ENCODE measurements at places on chromosomes 7 and 10.

DNA sequence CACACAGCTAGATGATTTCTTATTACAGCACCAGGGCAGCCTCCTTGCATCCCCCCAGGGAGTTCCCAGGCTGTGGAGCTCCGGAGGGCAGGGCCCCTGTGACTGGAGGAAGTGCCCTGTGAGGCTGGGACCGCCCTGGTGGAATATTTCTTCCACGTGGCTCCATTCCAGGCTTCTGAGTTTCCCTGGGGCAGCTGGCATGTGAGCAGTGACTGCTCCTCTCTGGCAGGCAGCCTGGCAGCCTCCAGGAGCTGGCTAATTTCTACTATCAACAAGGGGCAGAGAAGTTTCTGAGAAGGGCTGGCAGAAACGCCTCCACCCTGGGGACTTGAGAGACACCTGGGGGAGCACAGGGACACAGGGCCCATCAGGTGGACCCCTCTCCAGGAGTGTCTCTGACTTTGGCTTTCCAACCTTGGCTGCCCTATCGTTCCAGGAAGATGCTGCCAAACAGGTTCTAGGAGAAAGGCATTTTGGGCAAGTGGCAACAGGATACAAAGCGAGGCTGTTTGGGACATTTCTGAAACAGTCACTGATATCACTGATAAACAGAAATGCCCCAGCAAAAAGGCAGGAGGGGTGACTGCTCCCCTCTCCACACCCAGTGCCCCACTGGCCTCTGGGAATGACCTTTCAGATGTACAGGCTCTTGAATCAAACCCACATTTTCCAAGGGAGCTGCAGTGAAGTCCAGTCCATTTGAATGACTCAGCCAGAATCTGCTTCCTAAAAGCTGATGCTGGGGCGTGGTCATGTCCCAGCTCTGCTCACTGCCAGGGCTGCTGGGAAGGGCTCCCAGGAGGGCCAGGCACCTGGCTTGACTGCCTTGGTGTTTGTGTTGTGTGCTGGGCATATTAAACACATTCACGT lies 16.1 kb downstream of the MYOF start:
- DNase-seq: peak; percentile 98

- no peak for DNase-seq
Observed at GRCh38 chr10:84525120-84525806, 196.9 kb downstream of the CCSER2 start.

- no peak for DNase-seq
Observed at GRCh38 chr7:101884671-101885596, 67.5 kb downstream of the CUX1 start.

- peak; percentile 18 for DNase-seq
Observed at GRCh38 chr7:79211724-79212123, 241.7 kb downstream of the MAGI2 start.

DNA sequence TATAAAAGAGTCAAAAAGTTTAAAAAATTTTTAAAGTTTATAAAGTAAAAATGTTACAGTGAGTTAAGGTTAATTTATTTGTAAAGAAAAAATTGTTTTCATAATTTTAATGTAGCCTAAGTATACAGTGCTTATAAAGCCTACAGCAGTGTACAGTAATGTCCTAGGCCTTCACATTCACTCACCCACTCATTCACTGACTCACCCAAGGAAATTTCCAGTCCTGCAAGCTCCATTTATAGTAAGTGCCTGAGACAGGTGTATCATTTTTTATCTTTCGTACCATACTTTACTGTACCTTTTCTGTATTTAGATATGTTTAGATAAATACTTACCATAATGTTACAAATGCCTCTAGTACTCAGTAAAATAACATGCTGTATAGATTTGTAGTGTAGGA lies 269.7 kb upstream of the PHF14 start:
- DNase-seq: no peak

DNA sequence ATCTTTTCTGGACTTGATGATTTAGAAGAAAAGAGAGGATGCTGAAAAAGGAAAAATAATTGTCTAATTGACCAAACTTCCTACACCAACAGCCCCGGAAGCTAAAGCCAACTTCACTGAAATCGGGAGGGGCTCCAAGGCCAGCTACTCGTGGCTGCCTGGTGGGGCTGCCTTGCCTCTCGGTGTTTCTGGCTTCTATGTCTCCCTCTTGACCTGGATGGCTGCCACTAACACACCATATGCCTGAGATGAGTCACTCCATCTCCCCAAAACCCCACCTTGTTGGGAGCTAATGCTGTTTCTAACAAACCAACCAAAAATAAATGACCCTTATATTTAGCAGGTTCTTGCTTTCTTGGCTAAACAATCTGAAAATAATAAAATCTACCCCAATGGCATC lies 87.6 kb upstream of the AFAP1L2 start:
- no peak for DNase-seq

DNA sequence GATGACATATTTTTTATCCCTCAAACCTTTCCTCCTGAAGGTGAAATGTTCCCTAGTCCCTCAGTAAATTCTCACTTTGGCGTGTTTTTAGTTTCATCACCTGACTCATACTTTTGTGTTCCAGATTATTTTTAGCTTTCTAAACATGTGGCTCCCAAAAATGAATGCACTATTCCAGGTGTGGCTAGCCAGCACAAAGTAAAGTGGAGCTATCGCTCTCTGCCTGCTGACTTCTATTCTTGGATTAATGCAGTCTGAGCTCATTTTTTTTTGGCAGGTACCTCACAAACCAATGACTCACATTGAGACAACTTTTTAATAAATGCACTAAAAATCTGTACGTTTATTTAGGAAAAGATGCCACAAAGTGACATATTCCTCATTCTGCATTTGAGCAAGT lies 58.8 kb upstream of the LANCL2 start:
- no peak for DNase-seq

DNA sequence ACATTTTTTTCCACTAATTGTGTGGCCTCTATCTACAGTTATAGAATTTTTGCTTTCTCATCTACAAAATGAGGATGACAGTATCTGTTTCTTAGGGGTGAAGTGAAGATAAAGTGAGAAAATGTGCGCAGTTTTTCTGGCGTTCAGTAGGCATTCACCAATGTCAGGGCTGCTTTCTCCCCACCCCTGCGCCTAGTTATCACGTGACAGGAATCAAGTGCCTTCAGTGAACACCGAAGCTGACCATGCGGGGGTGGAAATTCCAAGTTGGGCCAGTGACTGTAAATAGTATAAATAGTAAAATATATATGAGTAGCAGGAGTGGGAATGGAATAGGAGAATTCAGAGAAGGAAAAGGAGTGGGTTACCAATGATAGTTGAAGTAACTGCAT lies 77.4 kb downstream of the TAF3 start:
- no peak for DNase-seq

- peak; percentile 63 for DNase-seq
Observed at GRCh38 chr7:85469446-85470010, 282.7 kb upstream of the SEMA3D start.

GRCh38 chr7:111728635-111728995 lies 166.3 kb upstream of the IMMP2L start:
- no peak for DNase-seq

DNA sequence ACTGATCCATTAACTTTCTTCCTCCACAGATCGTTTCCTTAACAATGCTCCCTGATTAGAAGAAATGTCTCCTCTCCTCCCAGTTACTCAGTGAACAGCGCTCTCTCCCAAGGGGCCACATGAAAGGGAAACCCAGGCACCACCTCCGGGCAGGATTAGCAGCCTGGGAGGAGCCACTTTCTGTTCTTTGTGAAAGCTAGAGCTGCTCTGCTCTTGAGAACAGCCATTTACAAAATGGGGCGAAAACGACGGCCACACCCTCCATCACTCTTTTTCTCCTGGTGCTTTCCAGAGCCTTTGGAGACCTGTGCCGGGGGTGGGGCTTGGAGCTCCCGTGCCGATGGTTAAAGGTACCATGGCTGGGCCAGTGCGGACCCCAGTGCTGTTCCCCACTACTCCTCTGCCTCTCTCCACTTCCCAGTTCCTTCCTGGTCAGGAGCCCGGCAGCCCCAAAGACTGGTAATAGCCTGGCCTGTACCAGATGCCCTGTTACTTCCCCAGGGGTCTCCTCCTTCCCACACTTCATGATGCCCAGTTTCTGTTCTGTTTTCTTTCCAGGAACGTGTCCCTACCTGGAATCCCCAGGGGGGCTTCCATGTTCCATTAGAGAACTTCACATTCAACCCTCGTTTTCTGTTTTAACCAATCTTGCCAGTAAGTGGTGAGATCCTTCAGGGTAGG lies 402.9 kb upstream of the GALNT17 start:
- no peak for DNase-seq

GRCh38 chr7:110568932-110569331 lies 522.0 kb upstream of the LRRN3 start:
- no peak for DNase-seq

DNA sequence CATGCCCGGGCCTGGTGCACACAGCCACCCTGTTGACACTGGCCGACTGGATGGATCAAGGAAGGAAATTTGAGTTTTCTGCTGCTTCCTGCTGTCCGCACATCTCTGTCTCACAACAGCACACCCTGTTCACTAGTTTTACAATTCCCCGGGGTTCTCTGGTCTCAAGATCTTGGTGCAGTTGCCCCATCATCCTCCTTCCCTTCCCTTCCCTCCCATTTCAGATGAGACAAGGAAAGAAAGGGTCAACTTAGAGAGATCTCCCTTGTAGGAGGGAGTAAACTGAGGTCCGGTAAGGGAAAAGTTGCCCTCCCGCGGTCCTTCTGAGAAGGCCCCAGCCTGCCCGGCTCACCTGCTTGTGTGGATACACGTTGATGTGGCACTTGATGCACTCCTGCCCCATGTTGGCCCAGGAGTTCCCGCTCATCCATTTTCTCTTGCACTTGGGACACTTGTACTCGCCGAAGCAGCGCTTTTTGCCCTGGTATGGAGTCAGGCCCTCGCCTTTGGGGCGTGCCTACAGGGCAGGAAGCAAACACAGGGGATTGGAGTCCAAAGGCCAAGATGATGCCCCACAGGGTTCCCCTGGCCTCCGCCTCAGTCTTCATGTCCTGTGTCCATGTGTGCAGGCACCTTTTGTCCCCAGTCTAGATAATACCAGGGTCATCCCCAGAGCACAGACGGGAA lies 46.8 kb downstream of the PPIF start:
- no peak for DNase-seq

DNA sequence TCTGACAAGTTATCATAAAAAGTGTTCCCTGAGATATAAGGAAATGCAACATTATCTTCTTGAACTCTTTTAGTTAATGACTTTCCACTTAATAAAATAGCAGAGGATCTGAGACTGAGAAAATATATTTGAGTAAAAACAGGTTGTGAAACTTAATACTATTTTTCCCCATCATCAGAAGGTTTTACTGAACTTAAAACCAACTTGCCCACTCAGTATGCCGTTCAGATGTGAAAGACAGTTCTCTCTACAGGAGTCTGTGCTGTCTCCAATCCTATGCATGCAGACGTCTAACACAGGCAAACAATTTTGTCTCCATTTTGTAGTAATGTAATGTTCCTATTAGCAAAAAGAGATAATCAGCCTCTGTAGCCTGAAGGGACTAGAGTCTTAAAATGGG lies 38.2 kb upstream of the CYP2C18 start:
- DNase-seq: no peak

DNA sequence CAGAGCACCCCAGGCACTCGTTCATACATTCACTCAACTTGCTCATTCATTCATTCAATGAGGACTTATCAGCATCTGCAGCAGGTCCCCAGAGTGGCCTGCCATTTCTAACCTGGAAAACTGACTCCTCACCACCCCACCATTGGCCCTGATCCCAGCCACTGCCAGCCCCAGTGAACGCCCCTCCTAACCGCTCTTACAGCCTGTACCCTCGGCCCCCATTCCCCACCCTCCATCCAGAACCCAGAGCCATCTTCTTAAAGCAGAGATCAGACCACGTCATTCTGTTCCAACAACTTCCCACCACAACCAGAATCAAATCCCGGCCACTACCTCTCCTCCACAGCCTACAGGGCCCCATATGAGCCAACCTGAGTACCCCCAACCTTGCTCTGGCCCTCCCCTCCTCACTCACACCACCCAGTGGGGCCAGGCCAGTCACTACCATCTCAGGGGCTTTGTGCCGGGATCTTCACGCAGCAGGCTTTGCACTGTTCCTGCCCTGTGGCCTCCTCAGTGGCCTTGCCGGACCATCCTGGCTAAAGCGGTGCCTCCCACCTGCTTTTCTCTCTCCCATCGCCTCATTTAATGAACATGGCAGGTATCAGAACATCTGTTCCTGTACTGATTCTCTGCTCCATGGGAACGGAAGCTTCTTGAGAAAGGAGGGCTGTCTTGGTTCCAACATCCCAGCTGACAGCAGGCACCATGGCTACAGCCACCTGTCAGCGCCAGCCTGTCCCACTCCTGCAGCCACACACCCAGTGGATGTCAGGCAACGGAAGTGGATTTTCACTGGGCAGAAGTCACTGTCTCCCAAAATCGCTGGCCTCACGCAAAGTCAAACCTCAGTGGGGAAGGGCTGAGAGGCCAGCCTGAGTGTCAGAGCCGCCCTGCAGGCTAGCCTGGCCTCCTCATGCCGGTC lies 45.4 kb downstream of the FAM53B start:
- DNase-seq: no peak

GRCh38 chr10:17123961-17124360 lies 5.7 kb downstream of the CUBN start:
- no peak for DNase-seq

DNA sequence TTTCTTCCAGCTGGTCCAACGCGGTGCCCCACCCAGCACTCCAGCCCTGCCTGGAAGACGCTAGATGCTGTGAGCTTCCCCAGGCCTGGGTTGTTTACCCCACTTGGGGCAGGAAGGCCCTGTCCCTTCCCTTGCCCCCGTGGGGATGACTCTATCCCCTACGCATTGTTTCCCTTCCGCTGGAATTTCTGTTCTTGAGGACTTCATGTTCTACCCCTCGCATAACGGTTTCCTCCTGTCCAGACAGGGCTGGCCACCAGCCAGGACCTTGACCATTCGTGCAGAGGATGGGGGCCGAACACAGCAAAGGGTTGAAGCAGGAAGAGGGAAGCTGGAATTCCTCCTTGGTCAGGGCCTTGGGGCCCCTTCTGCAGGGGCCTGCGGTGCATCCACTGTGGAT lies 14.7 kb upstream of the SERPINE1 start:
- peak; percentile 64 for DNase-seq

GRCh38 chr10:131102147-131102546 lies 209.4 kb downstream of the TCERG1L start:
- no peak for DNase-seq

DNA sequence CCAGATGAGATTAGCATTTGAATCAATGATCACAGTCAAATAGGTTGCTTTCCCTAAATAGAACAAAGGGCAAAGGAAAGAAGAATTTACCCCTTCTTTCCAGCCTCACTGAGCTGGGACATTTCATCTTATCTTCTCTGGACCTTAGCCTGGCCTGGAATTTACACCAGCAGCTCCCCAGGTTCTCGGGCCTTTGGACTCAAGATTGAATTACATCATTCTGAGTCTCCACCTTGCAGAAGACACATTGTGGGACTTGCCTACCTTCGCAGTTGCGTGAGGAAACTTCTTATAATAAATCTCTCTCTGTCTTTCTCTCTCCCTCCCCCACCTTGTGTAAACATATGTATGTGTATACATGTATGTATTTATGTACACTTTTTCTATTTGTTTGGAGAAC lies 732.4 kb downstream of the IPMK start:
- DNase-seq: no peak

All from fibroblast of gingiva (primary cell).